ENCODE measurements at places on chromosomes 3 and 15.

- no peak for DNase-seq
These were observed 216.8 kb downstream of the NR1D2 start for GRCh38 chr3:24161841-24162240.

- DNase-seq: peak; percentile 68
These were observed 53.4 kb upstream of the CCDC174 start for GRCh38 chr3:14598143-14598569.

- peak; percentile 85 for DNase-seq
These were observed at the start of gene HEG1 for GRCh38 chr3:125055913-125056745. TSS of gene HEG1 (minus strand) at chr3:125055997. CDS start at chr3:125055890, 107 bp downstream.

DNA sequence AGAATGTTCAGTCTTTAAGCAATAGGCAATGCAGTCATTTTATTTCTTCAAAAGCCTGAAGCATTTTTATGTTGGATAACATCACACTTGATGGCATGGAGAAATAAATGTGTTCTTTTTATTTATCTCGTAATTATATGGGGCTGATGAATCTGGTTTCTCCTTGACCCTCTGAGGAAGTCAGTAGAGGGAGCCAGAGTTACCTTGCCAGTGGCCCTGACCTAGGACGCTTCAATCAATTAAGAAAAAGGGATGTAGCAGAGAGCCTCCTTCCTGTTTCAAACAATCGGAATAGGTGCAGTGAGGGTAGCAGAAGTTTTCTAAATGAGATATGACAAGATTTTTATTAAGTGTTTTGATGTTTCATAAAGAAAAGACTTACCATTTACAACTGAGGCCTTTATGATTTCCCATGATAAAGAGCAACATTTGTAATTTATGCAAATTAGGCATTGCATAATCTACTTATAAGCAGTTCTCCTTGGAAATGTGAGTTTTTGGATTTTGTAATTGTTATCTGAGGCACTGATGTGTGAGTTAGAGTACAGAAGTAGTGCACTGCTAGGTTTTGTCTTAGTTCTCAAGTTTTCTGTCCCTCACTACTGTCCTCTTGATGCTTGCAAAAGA is 129.1 kb downstream of the RAP2B start:
- DNase-seq: no peak

- DNase-seq: no peak
These were observed 146.5 kb upstream of the UBE2E1 start for GRCh38 chr3:23659274-23659673.

- no peak for DNase-seq
These were observed 188.3 kb upstream of the THBS1 start for GRCh38 chr15:39392469-39393047.

DNA sequence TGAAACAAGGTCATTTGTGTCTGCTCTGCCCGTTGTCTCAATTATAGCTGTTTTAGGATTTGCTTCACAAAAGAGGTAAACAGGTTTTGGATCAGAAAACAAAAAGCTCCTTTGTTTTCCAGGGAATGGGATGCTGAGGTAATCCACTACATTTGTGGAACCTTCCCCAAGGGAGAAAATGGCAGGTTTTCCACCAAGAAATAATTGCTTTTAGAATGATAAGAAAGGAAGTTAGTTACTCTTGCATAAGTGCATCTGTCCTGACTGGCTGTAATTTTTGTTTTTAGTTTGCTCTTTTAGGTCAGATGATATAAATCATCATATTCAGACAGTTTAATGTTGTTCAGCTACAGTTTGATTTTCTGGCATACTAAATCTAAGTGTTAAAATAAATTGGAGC is 198.5 kb upstream of the COL8A1 start:
- DNase-seq: no peak

DNA sequence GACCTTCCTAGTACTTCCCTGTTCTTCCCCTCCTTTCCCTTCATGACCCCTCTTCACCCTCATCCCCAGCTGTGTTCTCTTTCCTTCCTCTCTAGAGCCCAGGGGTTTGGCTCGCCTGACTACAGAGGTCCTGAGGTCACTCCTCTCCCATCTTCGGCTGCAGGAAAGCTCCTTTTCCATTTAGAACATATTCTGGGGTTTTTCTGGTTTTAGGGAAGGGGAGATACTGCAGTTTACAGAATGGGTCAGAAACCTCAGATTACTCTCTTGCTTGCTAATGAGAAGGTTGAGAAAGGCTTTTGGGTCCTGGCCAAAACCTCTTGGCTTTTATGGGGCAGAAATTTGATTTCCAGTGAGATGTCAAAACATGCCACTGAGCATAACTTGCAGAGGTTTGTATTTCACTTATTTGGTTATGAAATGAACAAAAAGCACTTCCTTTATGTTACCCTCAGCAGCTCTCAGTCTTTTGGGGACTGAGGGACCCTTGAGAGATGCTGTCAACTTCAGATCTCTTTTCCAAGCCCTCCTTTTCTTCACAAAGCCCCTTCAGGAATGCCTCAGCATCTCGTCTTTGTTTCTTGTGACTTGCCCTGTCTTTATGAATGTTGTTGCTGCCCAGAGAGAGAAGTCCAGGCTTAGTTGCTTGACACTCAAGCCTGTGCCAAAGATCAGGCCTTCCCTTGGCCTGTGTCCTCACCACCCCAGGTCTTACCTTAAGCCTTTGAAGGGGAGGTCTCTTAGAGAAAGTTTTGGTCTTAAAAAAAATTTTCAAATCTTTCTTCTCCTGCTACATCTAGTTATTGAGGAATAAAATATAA is 121.7 kb upstream of the TPM1 start:
- peak; percentile 29 for DNase-seq

DNA sequence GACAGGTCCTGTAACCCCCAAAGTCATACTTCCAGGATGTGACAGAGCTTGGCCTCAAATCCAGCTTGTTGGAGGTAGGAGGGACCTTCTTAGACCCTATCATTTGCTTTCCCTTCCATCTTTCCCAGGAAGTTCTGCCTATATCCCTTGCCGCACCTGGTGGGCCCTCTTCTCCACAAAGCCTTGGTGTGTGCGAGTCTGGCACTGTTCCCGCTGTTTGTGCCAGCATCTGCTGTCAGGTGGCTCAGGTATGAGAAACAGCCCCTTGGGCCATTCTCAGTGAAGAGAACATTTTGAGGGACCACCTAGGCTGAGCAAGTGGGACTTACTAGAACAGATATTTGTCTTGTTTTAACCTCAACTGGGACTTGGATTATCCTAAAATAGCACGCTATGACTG is 1.3 kb downstream of the IL17RE start:
- no peak for DNase-seq

DNA sequence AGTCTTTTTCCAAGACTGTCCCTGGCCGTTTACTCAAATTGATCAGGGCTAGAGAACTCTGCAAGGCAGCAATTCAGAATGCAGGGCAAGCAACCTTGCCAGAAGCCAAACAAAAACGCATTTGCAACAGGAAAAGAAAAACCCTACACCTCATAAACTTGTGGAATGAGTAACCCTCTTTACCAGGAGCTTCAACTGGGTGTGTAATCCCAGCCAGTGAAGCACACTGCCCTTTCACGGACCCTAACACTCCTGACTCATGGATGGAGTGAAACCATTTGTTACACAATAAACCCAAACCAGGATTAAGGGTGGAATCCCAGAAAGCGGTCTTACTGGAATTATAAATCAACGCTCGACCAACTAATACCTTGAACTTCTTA is 14.8 kb upstream of the LDHAL6B start:
- no peak for DNase-seq

- no peak for DNase-seq
These were observed 94.7 kb downstream of the PLXNA1 start for GRCh38 chr3:127077505-127078064.

DNA sequence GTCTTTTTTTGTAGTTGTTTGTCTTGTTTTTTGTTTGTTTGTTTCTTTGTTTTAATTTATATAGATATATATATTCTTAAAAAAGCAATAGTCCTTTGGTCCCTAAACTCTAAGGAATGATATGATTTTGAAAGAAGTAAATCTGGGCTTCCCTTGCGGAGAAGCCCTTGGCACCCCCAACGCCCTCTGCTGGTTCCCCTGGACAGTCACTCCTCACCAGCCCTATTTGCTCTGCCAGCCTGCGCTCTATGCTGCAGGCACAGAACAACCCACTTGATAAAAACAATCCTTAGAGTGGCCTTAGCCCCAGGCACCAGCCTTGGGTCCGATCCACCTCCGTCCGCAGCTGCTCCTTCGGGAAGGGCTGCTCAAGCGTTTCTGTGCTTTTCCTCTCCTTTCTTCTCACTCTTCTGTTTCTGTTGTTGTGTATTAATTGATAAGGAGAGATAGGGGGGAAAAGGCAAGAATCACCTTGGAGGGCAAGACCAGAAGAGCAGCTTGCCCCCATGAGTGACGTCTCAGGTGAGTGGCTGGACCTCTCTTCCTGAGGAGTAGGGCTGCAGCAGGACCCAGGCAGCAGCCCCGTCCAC is 13.7 kb upstream of the PARP6 start:
- DNase-seq: peak; percentile 44

GRCh38 chr3:32374788-32375595 is 16.7 kb upstream of the CMTM7 start:
- DNase-seq: peak; percentile 80

DNA sequence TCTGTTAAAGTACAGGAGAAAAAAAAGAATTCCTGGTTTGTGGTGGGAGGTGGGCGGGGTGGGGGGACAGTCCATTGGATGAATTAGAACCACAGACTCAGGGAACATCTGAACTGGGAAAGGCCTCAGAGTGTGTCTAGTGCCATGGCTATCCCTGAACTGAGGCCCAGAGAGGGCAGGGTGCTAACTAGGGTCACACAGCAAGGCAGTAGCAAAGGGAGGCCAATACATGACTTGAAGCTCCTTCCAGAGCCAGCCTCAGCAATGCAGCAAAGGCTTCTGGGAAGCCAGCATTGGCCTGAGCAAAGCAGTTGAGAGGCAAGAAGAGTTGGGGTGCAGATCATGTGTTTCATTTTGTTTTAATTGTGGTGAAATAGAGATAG is 85.4 kb downstream of the SMAD6 start:
- no peak for DNase-seq

GRCh38 chr3:10352146-10352911 is 31.4 kb upstream of the SEC13 start:
- no peak for DNase-seq

DNA sequence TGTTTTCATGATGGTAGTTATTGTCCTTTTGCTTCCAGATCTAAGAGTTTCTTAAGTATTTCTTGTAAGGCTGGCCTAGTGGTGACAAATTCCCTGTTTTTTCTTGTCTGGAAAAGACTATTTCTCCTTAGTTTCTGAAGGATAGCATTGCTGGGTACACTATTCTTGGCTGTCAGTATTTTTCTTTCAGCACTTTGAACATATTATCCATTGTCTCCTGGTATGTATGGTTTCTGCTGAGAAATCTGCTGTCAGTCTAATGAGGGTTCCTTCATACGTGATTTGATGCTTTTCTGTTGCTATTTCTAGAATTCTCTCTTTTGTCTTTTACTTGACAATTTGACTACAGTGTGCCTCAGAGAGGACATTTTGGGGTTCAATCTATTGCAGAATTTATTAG is 134.3 kb downstream of the CGGBP1 start:
- no peak for DNase-seq

GRCh38 chr15:53982071-53982680 is 3.9 kb downstream of the UNC13C start:
- no peak for DNase-seq

GRCh38 chr3:47573190-47574172 is 5.2 kb downstream of the CSPG5 start:
- DNase-seq: no peak

GRCh38 chr3:107999215-107999775 is 91.5 kb downstream of the CD47 start:
- DNase-seq: no peak

DNA sequence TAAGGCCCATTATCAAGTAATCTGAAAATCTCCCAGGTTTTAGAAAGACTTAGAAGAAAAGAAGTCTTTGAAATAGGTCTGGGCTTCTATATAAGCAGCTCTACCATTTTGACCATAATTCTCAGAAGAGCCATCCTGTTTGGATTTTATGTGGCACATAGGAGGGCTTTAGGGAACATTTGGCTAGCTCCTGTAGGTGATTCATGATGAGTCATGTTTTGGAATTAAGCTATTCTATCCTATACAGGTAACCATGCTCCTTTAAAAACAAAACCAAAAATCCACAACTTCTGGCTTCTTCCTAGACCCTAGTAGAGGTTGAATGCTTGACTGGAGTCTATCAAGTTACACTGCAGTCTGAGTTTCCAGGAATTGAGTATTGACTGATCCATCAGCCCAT is 8.9 kb downstream of the SST start:
- DNase-seq: no peak

- no peak for DNase-seq
These were observed 18.3 kb downstream of the TRH start for GRCh38 chr3:129992781-129993180.

GRCh38 chr3:29346828-29347227 is 66.0 kb downstream of the RBMS3 start:
- DNase-seq: no peak

- DNase-seq: no peak
These were observed 33.2 kb downstream of the HOMER2 start for GRCh38 chr15:82919231-82919886.

GRCh38 chr3:127788451-127788909 is 33.8 kb downstream of the MGLL start:
- no peak for DNase-seq

DNA sequence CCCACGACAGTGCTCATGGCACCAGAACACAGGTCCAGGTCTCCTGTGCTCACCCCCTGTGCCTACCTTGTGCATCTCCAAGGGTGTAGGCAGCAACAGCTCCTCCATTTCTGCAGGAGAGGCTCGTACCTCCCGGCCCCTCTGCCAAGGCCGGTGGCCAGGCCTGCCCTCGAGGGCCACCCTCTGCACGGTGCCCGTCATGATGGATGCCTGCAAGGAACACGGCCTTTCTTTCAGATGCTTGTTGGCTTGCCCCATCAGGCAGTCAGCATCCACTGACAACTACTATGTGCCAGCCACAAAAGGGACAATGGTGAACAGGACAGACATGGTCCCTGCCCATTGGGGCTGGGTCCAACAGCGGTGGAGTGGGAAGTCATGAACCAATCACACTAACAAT is 43.8 kb downstream of the GRIP2 start:
- DNase-seq: no peak

All from activated CD8-positive, alpha-beta memory T cell treated with anti-CD3 and anti-CD28 coated beads, Interleukin-2, amount 10 ng/mL, durations not matched to agents 7 days and 5 days (primary cell).